ENCODE measurements at places on chromosomes 6 and 20.

GRCh38 chr6:136424450-136424849 lies 125.8 kb downstream of the MAP7 start:
- H3K4me3 ChIP-seq = no peak overlapping the region
- peaks cover 2% of the 10 kb centered on the region for H3K36me3 ChIP-seq
- H3K4me1 ChIP-seq = peaks cover 2% of the 10 kb centered on the region
- DNase-seq = no peak

DNA sequence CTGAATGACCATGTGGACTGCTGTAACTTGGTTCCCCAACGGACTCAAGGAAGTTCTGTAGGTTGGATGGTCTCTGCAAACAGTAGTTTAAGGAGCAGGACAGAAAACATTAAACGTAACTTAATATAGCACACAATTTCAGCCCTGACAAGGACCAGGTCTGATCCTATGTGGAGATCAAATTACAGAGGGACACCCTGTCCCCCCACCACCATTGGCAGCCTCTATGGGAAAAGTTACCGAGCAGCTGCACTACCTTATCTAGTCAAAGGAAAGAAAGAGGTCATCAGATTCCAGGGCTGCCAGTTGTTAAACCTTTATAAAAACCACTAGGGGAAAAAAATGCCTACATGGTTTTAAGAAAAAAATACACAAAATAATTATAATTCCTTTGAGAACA lies 191.5 kb upstream of the RSPO3 start:
- H3K27me3 ChIP-seq = no peaks in the 10 kb centered on the region
- no peak for DNase-seq
- no peak overlapping the region for H3K27ac ChIP-seq

DNA sequence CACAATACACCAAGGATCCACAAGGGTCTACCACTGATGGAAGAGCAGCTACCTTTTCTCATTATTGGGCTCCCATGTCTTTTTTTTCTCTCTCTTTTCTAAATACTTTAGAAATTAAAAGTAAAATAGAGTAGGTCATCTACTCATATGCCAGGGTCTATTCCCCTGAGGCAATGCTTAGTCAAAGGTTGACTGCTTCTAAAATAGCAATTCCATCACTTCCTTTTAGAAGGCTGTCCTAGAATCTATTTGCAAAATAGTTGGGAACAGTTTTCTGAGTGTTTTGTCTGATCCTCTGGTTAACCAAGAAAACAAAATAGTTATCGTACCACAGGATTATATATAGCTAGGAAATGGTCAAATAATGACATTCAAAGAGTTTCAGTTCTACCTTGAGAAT lies 174.1 kb downstream of the COL21A1 start:
- no peaks in the 10 kb centered on the region for H3K4me1 ChIP-seq
- no peak overlapping the region for H3K27ac ChIP-seq
- H3K4me3 ChIP-seq = no peak overlapping the region
- no peaks in the 10 kb centered on the region for H3K27me3 ChIP-seq

DNA sequence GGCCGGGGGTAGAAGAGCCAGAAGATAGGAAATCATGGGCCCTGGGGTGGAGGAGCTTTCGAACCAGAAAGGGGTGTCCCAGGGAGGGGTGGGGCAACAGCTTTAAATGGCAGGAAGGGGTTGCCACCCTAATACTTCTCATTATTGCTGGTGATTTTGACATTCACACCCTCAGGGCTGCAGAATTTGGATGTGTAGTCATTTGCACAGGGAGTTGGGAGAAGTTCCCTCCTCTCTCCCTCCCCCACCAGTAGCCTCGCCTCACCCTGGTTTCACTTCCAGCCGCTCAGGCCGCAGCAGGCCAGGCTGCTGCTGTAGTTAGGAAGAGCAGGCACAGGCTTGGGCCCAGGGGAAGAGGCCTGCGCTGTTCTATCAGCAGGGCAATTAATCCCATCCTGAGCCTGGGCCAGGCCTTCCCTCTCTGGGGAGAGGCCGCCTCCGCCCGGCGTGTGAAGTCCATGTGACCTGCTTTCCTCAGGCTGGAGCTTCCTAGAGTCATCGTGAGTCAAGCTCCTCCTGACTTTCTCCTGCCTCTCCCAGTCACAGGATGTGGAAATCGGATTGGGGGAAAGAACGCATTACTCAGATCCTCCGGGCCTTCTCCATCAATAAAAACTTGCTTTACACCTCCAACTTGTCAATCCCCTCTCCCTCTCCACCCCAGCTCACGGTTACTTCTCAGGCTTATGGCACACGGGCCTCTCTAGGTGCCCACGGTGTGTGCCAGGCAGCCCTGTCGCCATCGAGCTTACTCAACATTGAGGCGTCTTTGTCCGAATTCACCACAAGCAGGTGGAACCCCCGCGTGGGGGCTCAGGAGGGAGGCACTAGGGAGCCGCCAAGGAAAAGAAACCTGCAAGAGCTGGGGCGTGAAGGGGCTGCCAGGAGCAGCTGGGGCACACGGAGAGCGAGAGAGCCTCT lies 7.8 kb downstream of the ADTRP start:
- peak overlapping the region; percentile 70 for H3K27ac ChIP-seq
- no peaks in the 10 kb centered on the region for H3K36me3 ChIP-seq
- no peak overlapping the region for H3K4me3 ChIP-seq
- no peaks in the 10 kb centered on the region for H3K27me3 ChIP-seq
- peak; percentile 37 for DNase-seq
- no peaks in the 10 kb centered on the region for H3K4me1 ChIP-seq

DNA sequence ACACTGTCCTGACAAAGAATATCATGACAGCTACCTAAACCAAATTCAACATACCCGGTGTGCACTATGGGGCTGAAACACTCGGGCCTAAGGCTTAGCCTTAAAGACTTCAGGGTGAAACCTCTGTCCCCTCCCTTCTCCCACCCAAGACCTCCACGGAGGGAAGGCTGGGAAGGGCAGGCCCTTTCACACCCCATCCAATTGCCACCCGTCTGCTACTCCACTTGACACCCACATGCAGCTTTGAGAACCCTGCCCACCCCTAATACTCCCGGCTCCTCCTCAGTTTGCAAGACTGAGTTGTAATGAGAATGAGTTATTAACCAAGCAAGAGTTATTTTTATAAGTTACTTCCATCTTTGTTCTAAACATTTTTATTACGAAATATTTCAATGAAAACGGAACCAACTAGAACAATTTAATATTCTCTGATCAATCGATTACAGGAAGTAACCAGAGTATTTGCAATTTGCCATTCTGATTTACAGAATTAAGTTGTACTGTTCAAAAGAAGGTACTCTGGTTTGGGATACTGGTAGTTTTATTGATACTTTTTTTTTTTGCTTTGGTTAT lies 3.7 kb downstream of the TAF4 start:
- no peak overlapping the region for H3K4me3 ChIP-seq
- H3K4me1 ChIP-seq = peaks cover 18% of the 10 kb centered on the region
- no peaks in the 10 kb centered on the region for H3K36me3 ChIP-seq
- no peaks in the 10 kb centered on the region for H3K27me3 ChIP-seq
- DNase-seq = no peak

- no peak for DNase-seq
- H3K27me3 ChIP-seq = no peaks in the 10 kb centered on the region
- H3K27ac ChIP-seq = peak overlapping the region; percentile 90
- H3K4me1 ChIP-seq = peaks cover 48% of the 10 kb centered on the region
These were observed 8.5 kb downstream of the STAU1 start for GRCh38 chr20:49179368-49180277.

DNA sequence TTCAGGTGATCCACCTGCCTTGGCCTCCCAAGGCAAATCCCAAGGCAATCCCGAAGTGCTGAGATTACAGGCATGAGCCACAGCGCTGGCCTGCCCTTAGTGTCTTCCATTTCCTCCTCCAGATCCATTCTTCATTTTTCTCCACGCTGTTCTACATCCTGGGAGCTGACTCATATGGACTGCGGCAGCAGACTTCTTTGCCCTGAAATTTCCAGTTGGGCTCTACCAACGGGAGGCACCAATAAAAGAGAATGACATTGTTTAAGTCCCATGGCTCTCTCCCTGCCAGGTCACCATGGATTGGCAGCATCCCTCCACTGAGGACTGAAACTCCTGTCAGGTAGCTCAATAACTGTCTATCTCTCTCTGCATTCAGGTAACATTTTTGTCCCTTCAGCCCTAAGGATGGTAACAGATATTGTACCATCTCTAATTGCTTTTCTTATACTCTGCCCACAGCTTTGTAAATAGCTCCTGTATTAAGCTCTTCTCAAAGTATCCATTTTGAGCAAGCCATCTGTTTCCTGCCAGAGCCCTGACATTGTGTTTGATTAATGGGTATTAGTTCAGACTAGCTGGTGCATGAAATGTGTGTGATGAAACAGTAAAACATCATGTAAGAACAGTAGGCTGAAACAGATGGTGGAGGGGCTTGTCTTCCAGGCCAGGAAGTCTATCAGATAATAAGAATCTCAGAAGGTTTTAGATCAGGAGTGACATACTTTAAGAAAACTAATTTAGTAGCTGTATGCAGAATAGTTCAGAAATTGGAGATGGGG lies 3.6 kb downstream of the TBCC start:
- H3K36me3 ChIP-seq = no peaks in the 10 kb centered on the region
- peaks cover 8% of the 10 kb centered on the region for H3K4me1 ChIP-seq
- no peaks in the 10 kb centered on the region for H3K27me3 ChIP-seq
- DNase-seq = no peak
- H3K27ac ChIP-seq = no peak overlapping the region

DNA sequence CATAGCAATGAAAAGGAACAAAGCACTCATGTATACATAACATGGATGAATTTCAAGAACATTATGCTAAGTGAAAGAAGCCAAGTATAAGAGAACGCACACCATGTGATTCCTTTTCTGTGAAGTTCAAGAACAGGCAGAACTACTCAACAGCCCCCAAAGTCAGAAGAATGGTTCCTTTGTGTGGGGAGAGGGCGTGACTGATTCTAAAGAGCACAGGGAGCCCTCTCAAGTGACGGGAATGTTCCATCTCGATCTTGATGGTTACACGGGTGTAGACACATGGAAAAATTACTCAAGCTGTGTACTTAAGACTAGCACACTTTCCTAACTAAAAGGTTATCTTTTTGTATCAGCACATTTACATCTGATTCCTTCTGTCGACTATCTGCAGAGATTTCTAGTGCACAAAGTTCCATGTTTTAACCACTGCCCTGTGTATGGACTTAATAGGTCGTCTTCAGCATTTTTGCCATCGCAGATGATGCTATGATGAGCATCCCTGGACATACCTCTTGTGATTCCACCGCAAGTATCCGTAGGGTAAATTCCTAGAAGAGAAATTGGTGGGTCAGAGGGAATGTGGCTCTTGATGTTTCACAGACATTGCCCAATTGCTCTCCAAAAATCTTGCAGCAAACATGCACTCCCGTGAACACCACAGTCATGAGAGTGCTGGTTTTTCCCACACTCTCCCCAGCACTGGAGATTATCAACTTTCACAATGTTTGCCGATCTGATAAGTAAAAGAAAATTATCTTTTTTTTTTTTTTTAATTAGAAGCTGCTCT lies 279.3 kb downstream of the BMP7 start:
- H3K27me3 ChIP-seq = peaks cover 12% of the 10 kb centered on the region
- H3K4me3 ChIP-seq = no peak overlapping the region
- no peak for DNase-seq
- H3K4me1 ChIP-seq = no peaks in the 10 kb centered on the region
- H3K27ac ChIP-seq = no peak overlapping the region

DNA sequence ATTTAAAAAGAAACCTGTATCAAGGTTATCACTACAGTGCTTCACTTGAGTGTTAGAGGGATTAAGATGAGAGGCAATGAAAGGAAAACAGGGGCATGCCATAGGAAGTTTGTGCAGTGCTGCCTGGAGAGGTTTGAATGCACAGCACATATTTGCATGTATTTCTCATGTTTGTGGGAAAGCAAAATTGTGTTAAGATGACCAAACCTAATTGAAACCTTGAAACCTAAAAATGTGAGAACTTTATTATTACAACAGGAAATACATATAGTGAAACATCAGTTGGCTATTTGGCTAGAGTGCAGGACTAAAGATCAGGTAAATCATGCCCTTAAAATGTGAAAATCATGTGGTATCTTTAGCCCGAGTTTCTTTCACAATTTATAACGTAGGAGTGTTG lies 8.5 kb upstream of the TBXT start:
- no peak overlapping the region for H3K4me3 ChIP-seq
- no peak for DNase-seq
- no peak overlapping the region for H3K27ac ChIP-seq
- no peaks in the 10 kb centered on the region for H3K4me1 ChIP-seq
- no peaks in the 10 kb centered on the region for H3K36me3 ChIP-seq

DNA sequence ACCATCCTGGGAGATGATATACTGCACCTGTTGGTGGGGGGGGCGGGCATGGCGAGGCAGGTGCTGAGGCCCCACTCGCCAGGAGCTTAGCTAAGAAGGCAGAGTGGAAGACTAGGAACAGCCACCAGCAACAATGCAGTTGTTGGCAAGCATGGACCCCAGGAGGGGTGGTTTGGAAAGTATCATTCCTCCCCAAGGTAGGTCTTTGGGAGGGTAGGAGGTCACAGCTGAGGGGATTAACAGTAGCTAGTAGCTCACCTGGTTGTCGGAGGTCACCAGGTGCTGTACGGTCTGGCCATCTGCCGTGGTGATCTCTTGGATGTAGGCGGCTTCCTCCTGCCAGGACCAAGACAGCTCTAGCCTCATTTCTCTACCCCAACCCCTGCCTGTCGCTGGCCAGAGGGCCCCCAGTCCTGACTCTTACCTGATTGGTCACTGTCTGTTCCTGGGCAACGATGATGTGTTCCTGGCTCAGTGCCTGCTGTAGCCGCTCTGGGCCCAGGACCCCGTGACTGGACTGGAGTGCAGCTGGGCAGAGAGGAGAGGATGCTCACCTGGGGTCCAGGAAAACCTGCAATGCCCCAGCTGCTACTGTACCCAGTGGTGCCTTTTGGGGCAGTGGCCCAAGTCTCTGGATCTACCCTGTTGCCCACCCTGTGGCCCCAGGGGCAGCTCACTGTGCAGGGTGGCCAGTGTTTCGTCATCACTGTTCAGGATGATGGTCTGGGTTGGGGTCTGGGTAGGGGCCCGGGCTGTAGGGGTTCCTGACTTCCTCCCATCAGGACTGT lies 15.3 kb downstream of the PCIF1 start:
- no peak overlapping the region for H3K4me3 ChIP-seq
- no peaks in the 10 kb centered on the region for H3K27me3 ChIP-seq
- peaks cover 23% of the 10 kb centered on the region for H3K36me3 ChIP-seq
- DNase-seq = no peak

DNA sequence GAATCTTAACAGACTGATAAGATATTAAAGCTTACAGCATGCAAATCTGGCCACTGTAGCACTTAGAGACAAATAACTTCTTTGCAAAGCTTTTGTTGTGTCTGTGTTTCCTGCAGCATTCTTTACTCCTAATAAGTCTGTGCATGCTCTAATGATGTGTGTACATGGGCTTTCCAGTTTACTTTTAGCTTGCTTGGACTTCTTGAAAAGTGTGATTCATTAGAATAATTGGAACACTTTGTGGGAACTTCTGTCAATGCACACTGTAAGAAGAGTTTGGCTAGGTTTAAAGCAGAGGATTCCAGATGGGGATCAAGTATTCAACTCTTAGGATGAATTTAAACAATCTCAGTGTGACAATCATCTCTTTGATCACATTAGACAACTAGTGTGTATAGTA lies 22.1 kb upstream of the TINAG start:
- no peak overlapping the region for H3K27ac ChIP-seq
- no peaks in the 10 kb centered on the region for H3K27me3 ChIP-seq
- no peaks in the 10 kb centered on the region for H3K36me3 ChIP-seq
- H3K4me1 ChIP-seq = no peaks in the 10 kb centered on the region
- DNase-seq = no peak
